ENCODE measurements at places on chromosomes 2 and 18. TPM values are rescaled to one million over a fixed set of nuclear protein-coding genes. Genes with fewer than 3 reads are reported as not detected.

MATN3 gene
- 0.46 TPM for total RNA-seq

MRPL30 gene
- 49.6 TPM for total RNA-seq

LCT gene
- 0.14 TPM for total RNA-seq

TGIF1 gene
- 126 TPM for total RNA-seq

DNA sequence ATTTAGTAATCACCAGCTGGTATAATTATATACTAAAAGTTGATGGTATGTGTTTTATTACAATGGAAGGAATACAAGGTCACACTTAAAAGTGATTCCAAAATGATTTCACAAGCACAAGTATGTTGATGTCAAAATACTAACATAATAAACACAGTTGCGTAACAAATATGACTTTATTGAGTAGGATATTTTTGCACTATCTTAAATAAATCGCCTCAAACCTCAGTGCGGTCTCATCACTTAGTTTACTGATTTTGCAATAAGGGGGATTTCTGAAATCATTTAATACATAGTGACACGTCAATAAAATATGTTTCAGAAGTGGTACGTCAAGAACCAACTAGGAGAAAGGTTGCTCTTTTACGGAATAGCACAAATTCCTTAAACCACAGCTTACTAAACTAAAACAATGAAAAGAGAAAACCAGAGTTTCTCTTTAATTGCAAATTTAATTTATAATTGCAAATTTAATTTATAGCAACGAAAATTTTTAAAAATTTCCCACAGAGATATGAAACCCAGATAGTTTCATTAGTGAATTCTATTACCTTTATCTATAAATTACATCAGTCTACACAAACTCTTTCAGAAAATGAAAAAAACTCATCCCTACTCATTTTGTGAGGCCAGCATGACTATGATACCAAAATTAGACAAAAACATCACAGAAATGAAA lies 304.0 kb upstream of the REG3G start:
- no peak for DNase-seq

DNA sequence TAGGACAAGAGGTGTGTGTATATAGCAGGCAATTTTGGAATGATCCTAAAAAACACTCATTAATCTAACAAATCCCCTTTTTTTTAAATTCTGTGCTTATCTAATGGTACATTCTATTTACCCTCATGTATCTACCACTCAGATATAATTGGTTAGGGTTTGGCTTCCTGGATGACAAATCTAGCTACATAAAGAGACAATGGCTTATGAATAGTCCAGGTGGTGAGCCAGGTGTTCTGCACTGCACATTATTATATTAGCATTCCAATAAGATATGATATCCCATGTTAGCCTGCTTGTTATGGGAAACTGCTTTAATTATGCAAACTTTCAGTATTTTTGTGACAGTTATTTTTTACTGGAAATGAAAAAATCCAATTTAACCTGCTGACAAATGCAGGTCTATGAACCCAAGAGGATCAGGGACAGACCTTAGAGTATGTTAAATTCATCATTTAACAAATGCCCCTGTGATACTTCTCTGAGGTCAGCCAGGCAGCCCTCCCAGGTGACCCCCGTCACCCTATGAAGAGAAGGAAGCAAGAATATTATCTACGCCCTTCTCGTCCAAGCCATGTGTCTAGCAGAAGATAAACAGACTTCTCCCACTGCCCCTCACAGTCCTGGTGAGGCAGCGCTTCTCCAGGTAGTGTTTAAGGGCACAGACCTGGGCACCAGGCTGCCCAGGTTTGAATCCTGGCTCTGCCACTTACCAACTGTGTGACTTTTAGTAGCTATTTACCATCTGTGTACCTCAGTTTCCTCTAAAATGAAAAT lies 83.0 kb downstream of the ADD2 start:
- DNase-seq: no peak

GRCh38 chr18:48875942-48876511 lies 74.7 kb downstream of the SMAD7 start:
- no peak for DNase-seq

- no peak for DNase-seq
Measured at GRCh38 chr2:56369316-56369715, 185.5 kb downstream of the CCDC85A start.

GRCh38 chr18:68447286-68447685 lies 267.6 kb downstream of the TMX3 start:
- DNase-seq: no peak

GRCh38 chr2:144267239-144267638 lies 252.7 kb downstream of the ZEB2 start:
- DNase-seq: no peak

GRCh38 chr2:118046634-118047210 lies 32.9 kb upstream of the CCDC93 start:
- DNase-seq: peak; percentile 60
